ENCODE measurements at places on chromosomes 13 and 19.
A peak's percentile ranks its signal among the peaks of the same experiment; 100 is the strongest.

GRCh38 chr13:110303644-110304043, 3.3 kb downstream of the COL4A1 start:
- no peaks in the 10 kb centered on the region for H3K4me1 ChIP-seq
- no peaks in the 10 kb centered on the region for H3K36me3 ChIP-seq
- no peak overlapping the region for H3K27ac ChIP-seq

DNA sequence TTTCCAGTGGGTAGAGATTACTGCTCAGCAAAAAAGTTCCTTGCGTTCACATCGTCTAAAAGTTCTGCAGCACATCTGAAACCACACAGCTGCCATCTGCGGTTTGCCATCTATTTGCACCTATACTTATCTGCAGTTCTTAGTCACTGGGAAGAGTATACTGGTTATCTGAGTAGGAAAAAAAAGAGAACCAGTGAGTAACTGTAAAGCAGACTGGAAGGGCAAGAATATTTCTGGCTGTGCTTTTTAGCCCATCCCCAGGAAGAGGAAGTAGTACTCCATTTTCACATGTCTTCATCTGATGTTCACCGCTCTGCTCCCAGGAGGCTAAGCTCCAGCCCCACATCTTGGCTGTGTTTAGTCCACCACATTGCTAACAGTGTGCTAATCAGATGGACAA, 35.6 kb downstream of the EFNB2 start:
- no peak overlapping the region for H3K27ac ChIP-seq
- H3K36me3 ChIP-seq = peaks cover 9% of the 10 kb centered on the region
- no peak overlapping the region for H3K4me3 ChIP-seq
- no peaks in the 10 kb centered on the region for H3K27me3 ChIP-seq

DNA sequence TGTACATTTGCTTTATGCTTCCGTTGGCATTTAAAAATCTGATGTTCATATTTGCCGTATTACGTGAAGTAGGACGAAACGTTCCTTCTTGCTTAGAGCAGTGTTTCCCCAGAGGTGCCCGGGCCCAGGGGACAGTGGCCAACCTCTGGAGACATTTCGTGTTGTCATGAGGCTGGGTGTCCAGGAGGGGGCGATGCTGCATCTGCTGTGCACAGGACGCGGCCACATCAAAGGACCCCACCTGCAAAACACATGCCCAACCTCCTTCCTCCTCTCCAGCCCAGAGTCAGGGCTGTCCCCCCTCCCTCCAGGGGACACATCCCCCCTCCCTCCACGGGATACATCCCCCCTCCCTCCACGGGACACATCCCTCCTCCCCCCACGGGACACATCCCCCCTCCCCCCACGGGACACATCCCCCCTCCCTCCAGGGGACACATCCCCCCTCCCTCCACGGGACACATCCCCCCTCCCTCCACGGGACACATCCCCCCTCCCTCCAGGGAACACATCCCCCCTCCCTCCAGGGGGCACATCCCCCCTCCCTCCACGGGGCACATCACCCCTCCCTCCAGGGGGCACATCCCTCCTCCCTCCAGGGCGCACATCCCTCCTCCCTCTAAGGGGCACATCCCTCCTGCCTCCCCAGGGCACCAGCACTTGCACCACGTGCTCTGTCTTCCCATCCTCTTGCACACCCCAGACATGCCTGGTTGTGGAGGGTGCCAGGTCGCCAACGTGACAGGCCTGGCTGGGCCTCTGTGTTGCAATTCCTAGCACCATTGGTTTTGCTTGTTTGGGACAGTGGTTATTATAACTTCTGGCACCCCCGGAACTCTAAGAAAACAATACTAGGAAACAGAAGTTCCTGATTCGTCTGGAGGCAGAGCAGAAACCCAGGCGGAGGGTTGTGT, 46.7 kb downstream of the GAS6 start:
- no peaks in the 10 kb centered on the region for H3K27me3 ChIP-seq
- peak; percentile 67 for DNase-seq
- H3K27ac ChIP-seq = no peak overlapping the region
- no peaks in the 10 kb centered on the region for H3K4me1 ChIP-seq
- no peak overlapping the region for H3K4me3 ChIP-seq

GRCh38 chr19:12783849-12784393, 7.4 kb upstream of the JUNB start:
- H3K27ac ChIP-seq = no peak overlapping the region
- no peak overlapping the region for H3K4me3 ChIP-seq
- peak; percentile 78 for DNase-seq
- no peaks in the 10 kb centered on the region for H3K27me3 ChIP-seq
- H3K36me3 ChIP-seq = peaks cover 20% of the 10 kb centered on the region
- peaks cover 9% of the 10 kb centered on the region for H3K4me1 ChIP-seq

DNA sequence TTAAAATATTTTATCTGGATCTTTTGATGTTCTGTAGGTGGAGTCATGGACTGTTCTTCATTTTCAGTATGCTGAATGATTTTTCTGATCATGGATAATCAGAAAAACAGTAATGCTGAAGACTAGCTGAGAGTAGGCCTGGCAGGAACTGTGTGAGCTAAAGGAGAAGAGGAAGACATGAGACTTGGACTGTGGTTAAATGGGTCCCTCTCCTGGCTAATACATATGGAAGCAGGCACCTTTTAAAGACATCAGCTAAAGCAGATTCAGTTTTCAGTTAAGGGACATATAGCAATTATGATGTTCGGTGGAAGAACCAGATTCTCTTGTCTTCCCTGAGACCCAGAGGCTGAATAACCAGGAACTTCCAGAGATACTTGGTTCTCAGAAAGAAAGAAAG, 169.4 kb downstream of the OLFM4 start:
- H3K36me3 ChIP-seq = no peaks in the 10 kb centered on the region
- H3K4me3 ChIP-seq = no peak overlapping the region
- H3K27me3 ChIP-seq = no peaks in the 10 kb centered on the region
- H3K27ac ChIP-seq = no peak overlapping the region
- no peak for DNase-seq

DNA sequence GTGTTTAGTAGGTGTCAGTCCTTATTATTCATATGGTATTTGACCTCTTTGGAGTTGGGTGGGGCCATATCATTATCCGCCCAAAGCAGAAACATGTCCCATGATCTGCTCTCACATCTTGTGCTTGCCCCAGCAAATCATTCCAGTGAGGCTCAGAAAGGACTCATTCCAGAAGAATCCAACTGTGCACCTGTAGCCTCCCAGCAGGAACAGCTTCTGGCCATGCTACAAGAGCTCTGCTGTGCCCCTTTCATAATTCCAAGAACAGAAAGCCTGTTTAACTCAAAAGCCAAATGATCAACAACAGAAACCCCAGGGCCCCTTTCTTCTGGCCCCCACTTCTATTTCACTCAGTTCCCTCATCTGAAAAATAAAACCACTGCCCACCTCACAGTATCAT, 673.1 kb downstream of the DIAPH3 start:
- H3K27me3 ChIP-seq = no peaks in the 10 kb centered on the region
- no peaks in the 10 kb centered on the region for H3K4me1 ChIP-seq
- H3K4me3 ChIP-seq = no peak overlapping the region
- DNase-seq = no peak
- H3K36me3 ChIP-seq = no peaks in the 10 kb centered on the region
- H3K27ac ChIP-seq = no peak overlapping the region

- H3K36me3 ChIP-seq = peaks cover 5% of the 10 kb centered on the region
- no peak overlapping the region for H3K4me3 ChIP-seq
- H3K27ac ChIP-seq = no peak overlapping the region
- DNase-seq = no peak
- peaks cover 19% of the 10 kb centered on the region for H3K27me3 ChIP-seq
These were observed 21.7 kb downstream of the GNG7 start for GRCh38 chr19:2680808-2681207.

Data from Calu3 (cell line).